ENCODE measurements at places on chromosomes 1 and 21.

GRCh38 chr1:203649999-203650836, 23.6 kb downstream of the ATP2B4 start:
- DNase-seq = peak; percentile 80

DNA sequence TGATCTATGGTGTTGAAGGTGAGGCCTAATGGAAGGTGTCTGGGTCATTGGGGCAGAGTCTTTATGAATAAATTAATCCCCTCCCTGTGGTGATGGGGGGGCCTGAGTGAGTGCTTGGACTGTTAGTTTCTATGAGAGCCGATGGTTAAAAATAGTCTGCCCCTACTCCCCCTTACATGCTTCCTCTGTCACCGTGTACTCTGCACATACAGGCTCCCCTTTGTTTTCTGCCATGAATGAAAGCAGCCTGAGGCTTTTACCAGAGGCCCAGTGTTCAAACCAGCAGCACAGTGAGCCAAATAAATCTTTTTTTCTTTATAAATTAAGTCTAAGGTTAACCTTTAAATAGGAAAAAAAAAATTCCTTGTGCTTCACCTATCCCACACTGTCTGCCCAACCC, 657.0 kb downstream of the AMY1C start:
- DNase-seq = no peak

- DNase-seq = no peak
These were observed 34.2 kb upstream of the ABCD3 start for GRCh38 chr1:94383966-94384408.

- no peak for DNase-seq
These were observed 363.8 kb downstream of the NPHP4 start for GRCh38 chr1:5628416-5628815.
